NCI-H774 (cell line): ENCODE measurements at places on chromosomes 6 and 20.

GRCh38 chr6:52126231-52126630 is 38.8 kb upstream of the PKHD1 start:
- DNase-seq = no peak

DNA sequence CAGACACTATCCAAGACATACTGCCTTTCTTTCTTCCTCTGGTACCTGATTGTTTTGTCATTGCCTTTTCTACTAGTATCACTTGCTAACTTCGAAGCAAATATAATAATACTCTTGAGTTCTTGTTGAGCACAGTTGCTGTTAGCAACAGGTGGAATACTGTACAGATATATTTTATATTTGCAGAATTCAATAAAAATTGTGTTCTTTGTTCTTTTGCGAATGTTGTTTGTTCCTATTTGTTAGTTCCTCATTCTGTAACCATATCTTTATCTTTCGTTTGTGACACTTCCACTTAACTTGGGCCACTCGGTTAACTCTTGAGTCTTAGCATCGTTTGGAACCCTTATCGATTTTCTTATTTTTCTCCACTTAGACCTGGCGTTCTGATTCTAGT is 868 bp downstream of the CYB5R4 start:
- DNase-seq = no peak

DNA sequence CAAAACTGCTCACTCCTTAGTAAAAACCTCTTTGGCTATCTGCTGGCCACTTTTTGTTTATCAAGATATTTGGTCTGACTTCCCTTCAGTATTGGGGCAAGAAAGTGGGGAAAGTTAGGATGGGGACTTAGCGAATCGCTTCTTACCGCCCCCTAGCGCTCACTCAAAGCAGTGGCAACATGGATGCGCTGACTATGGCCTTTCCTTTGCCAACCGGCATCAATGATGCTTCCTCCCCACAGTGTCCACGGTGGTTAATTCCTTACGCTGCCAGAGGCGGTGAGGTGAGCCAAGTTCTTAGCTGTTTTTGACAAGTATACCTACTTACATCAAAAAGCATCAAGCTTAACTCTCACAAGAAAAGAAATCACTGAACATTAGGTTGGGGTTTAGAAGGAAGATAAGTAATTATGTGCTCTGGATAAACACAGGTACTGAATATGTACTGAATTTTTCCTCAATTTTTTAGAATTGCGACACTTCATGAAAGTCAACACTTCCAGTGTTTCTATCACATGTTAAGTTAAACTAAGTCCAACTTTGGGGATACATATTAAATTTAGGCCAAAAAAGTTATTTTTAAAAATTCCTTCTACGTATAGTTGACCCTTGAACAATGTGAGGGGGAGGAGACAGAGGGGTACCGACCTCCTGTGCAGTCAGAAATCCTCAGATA is 86.7 kb downstream of the GMDS start:
- no peak for DNase-seq

- DNase-seq = no peak
Measured at GRCh38 chr6:145621776-145622175, 113.5 kb downstream of the EPM2A start.

DNA sequence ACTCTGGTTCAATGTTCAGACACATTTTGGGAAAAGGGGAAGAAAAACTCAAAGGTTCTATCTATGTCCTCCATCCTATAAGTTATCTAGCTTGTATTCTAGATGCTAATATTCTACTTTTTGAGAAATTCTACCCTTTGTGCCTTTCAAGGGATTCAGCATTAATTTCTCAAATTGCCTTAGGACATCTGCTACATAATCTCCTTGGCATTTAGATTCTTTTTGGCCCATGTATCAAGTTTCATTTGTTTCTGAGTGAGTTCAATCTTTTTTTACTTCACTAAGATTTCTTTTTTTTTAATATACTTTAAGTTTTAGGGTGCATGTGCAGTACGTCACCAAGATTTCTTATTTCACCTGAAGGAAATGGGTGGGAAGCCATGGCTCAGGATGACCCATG is 232.7 kb upstream of the TENT5A start:
- DNase-seq = no peak

GRCh38 chr6:113141901-113142300 is 715.2 kb upstream of the MARCKS start:
- DNase-seq = no peak

DNA sequence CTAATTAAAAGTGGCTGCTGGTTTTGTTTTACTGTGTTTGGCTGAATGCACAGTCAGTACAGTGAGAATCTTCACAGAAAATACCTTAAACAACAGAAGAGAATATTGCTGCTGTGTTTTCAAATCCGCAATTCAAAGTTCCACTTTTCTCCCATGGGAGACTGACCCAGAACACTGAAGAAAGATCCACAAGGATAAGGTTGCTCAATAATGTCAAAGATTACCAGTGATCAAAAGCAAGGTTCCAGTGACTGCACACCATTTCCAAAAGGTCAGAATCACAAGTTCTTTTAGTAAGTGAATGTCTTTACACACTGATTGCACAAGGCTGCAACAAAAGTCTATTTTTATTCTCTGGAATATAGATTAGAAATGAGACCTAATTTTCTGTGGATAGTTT is 82.3 kb downstream of the EPHA7 start:
- DNase-seq = no peak

- no peak for DNase-seq
Measured at GRCh38 chr20:62776692-62777527, 19.4 kb upstream of the MRGBP start.

GRCh38 chr20:58753267-58753921 is 60.8 kb downstream of the NPEPL1 start:
- DNase-seq = no peak

- DNase-seq = no peak
Measured at GRCh38 chr6:143973097-143973966, 34.7 kb downstream of the PLAGL1 start.

- no peak for DNase-seq
Measured at GRCh38 chr6:111494951-111495635, 12.1 kb upstream of the REV3L start.

DNA sequence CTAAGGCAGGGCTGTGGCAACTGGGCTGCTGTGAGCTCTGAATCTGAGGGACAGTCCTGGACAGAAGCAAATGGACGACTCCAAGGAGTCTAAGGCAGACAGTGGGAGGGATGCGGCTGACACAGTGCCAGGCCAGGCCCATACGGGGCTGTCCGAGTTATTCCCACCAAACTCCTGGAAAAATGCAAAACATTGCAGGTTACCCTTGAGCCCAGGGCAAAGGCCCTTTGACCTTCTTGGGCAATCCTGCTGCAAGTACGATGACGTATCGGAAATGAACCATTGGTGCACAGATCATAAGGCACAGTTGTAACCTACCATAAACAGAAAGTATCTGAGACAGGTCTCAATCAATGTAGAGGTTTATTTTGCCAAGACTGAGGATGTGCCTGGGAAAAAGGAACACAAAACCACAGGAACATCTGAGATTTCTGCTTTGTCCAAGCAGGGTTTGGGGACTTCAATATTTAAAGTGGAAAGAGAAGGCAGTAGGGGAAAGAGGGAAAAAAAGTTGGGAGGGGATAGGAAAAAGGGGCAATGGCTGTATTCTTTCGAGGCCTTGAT is 118.9 kb downstream of the DACT2 start:
- no peak for DNase-seq

GRCh38 chr20:10761786-10762185 is 88.0 kb upstream of the JAG1 start:
- DNase-seq = no peak

DNA sequence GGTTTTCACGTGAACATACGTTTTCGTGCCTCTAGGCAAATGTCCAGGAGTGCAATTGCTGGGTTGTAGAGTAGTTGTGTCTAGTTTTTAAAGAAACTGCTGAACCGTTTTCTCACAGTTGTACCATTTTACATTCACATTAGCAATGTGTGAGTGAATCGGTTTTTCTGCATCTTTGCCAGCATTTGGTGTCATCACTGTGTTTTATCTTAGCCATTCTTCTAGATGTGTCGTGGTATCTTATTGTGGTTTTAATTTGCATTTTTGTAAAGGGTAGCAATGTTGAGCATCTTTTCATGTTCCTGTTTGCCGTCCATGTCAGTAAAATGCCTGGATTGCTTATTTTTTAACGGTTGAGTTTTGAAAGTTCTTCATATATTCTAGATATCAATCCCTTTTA is 10.2 kb downstream of the DOK5 start:
- DNase-seq = no peak

DNA sequence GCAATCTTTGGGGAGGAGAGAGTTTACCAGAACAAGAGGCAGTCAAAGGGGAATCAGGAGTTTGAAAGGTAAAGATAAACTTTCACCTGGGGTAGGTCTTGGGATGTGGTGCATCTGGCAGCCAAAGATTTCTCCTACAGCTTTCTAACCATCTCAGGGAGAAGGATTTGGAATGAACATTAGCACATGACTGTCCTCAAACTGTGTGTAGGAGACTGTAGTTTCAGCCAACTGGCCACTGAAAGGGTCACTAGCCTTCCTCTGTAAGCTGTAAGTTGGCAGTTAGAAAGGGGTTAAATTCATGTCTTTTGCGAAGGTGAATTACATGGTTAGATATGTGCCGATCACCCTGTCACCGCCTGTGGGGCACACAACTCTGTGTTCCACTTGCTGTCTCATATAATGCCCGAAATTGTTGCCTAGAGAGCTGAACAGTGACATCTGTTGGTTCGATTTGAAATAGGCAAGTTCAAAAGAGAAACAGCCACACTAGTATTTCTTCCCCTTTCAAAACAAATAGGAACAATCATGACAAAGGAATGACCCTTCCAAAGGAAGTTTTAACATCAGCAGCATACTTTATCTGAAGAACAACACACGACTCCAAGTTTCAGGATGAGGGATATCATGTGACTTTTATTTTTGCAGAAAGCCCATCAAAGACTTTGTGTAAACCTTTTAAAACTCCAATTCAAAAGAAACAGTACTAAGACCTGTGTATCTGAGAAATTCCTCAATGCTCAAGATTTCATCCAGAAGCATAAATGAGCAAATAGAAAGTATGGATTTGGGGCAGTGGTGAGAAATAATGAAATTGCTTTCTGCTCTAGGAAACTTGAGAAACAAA is 1.1 kb upstream of the OPN5 start:
- peak; percentile 67 for DNase-seq

DNA sequence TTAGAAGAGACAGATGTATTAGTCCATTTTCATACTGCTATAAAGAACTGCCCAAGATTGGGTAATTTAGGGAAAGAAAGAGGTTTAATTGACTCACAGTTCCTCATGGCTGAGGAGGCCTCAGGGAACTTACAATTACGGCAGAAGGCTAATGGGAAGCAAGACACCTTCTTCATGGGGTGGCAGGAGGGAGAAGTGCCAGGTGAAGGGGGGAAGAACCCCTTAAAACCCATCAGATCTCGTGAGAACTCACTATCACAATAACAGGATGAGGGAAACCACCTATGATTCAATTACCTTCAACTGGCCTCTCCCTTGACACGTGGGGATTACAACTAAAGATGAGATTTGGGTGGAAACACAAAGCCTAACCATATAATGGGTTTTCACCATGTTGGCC is 28.9 kb upstream of the PNRC1 start:
- DNase-seq = no peak

GRCh38 chr6:163775313-163775712 is 360.8 kb downstream of the QKI start:
- DNase-seq = no peak

GRCh38 chr6:159790956-159791598 is 810 bp downstream of the MRPL18 start:
- DNase-seq = no peak

GRCh38 chr6:143123081-143123480 is 62.4 kb downstream of the AIG1 start:
- no peak for DNase-seq

GRCh38 chr20:29427201-29428060 is 1830.0 kb upstream of the DEFB115 start:
- DNase-seq = no peak

DNA sequence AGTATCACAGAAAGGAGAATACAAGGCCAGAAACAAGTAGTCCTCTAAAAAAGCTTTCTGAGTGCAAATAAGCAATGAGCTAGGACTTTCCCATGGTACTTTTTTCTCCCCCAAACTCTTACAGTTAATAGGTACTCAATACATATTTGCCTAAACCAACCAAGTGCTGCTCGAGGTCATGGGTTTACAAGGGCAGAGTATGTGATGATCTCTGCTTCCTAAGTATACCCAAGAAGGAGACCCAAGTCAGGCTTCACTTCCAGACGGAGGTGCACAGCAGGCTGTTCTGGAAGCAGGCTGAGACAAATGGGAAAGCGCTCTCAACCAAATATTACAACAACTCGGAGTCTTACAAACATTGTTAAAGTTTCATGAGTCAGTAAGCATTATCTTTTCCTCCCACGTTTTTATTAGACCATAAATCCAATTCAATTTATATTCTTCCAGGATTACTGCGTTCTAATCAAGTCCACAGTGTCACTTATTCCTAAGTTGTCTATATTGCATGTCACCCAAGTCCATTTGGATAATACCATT is 8.1 kb downstream of the FYN start:
- DNase-seq = no peak

DNA sequence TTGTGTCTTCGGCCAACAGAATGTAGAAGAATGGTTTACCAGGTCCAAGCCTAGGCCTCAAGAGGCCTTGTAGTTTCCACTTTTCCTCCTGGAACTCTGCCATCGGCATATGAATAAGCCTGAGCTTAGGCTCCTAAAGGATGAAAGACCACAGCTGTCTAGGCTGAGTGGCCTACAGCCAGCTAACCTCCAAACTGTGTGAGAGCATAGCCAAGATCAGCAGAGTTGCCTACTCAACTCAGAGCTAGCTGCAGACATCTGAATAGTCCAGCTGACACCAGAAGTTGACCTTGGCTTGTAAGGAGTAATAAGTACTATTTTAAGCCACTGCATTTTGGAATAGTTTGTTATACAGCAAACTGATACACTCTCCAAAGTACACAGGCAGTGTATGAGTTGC is 52.6 kb upstream of the SMIM29 start:
- no peak for DNase-seq

- DNase-seq = no peak
Measured at GRCh38 chr20:63750807-63751470, 11.4 kb downstream of the SLC2A4RG start.

GRCh38 chr6:162187168-162187935 is 540.2 kb downstream of the PRKN start:
- no peak for DNase-seq

- DNase-seq = peak; percentile 20
Measured at GRCh38 chr20:44728801-44729443, 13.8 kb downstream of the CCN5 start.

DNA sequence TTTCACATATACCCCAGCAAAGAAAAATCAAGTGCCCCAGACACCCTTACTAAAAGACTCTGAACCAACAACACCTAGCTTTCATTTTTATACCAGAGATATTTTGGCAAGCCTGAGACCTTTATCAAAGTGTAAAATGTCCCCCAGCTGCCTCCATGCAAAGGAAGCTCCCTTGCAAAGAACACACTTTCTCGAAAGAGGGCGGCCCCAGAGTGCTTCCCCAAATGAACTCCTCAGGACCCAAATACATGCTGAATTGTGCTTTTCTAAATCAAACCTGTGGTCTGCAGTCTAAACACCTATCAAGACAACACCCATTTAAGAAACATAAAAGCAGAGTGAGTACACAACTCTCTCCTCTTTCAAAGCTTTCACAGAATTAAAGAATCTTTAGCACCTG is 490 bp downstream of the IPCEF1 start:
- DNase-seq = no peak

GRCh38 chr6:474453-475185 is 83.1 kb downstream of the IRF4 start:
- DNase-seq = no peak
